ENCODE measurements at places on chromosomes 16 and 17.
A peak's percentile ranks its signal among the peaks of the same experiment; 100 is the strongest.

- H3K27ac ChIP-seq: no peak overlapping the region
- H3K4me3 ChIP-seq: no peak overlapping the region
- peaks cover 7% of the 10 kb centered on the region for H3K27me3 ChIP-seq
- peaks cover 16% of the 10 kb centered on the region for H3K4me1 ChIP-seq
- no peaks in the 10 kb centered on the region for H3K36me3 ChIP-seq
Observed at GRCh38 chr16:55754056-55754455, 78.8 kb downstream of the CES1 start.

DNA sequence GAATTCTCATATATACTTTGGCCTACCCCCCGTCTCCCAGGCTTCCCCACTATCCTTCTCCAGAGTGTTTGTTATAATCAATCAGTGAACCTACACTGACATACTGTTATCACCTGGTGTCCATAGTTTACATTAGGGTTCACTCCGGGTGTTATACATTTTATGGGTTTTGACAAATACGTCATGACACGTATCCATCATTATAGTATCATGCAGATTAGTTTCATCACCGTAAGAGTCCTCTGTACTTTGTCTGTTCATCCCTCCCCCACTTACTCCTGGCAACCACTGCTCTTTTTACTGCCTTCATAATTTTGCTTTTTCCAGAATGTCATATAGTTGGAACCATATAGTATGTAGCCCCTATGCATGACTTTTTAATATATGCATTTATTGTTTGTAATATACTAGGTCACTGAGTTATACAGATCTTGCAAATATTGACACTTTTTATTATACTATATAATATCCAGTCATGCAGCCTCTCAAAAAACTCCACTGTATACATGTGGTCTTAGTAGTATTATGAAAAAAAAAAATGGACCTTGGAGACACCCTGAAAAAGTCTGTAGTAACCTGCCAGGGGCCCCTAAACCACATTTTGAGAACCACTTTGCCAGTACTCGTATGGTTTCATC is 28.4 kb downstream of the PPM1D start:
- H3K36me3 ChIP-seq: peaks cover 43% of the 10 kb centered on the region
- no peak overlapping the region for H3K27ac ChIP-seq
- DNase-seq: no peak
- no peak overlapping the region for H3K4me3 ChIP-seq
- no peaks in the 10 kb centered on the region for H3K4me1 ChIP-seq

- H3K27ac ChIP-seq: peak overlapping the region; percentile 95
- H3K4me3 ChIP-seq: peak overlapping the region; percentile 96
- DNase-seq: peak; percentile 57
- H3K27me3 ChIP-seq: peaks cover 14% of the 10 kb centered on the region
- H3K36me3 ChIP-seq: no peaks in the 10 kb centered on the region
- H3K4me1 ChIP-seq: peaks cover 47% of the 10 kb centered on the region
Observed at GRCh38 chr16:11915114-11915643, 577 bp downstream of the GSPT1 start.

DNA sequence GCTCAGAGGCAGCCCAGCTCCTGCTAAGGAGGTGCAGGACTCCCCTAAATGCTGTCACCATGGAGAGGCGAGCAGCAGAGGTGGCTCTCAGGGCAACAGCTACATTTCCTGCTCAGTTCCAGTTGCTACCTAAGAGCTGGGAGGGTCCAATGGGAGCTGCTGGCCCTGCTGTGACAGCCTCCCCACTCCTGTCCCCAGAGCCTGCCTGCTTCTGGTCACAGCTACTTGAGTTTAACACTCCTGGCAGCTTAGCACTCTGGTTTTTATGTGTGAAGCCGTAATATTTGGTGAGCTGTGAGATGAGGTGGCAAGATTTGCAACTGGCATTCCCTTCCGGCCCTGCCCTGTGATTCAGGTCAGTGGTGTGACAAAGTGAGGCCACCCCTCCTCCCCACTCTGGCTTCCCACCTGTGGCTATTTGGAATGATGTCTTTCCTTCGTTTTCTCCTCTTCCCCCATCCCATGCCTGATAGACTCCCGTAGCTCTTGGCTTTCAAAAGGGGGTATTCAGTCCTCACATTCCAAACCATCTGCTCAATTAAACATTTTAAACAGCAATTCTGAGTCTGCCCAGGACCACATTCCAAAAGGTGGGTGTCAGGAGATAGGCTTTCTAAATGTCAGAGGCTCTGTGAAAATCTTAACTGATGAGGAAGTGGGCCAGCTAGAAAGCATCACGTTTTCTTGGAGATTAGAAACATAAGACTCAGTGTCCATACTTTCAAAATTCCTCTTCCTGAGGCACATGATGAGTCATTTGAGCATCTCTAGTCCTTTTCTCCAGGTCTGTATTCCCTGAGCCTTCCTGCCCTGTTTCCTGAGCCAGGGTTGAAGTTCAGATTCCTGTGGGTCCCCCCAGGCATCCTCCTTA is 42.6 kb upstream of the SKAP1 start:
- peak overlapping the region; percentile 36 for H3K4me3 ChIP-seq
- H3K27me3 ChIP-seq: peaks cover 11% of the 10 kb centered on the region
- H3K36me3 ChIP-seq: no peaks in the 10 kb centered on the region
- peaks cover 77% of the 10 kb centered on the region for H3K4me1 ChIP-seq
- DNase-seq: peak; percentile 56

- H3K27ac ChIP-seq: no peak overlapping the region
- H3K27me3 ChIP-seq: peaks cover 3% of the 10 kb centered on the region
- H3K4me3 ChIP-seq: no peak overlapping the region
- DNase-seq: no peak
Observed at GRCh38 chr17:17560975-17561374, 30.5 kb downstream of the PEMT start.

GRCh38 chr17:81301195-81302144 is 6.4 kb upstream of the SLC38A10 start:
- no peak for DNase-seq
- H3K27ac ChIP-seq: no peak overlapping the region
- H3K4me1 ChIP-seq: peaks cover 43% of the 10 kb centered on the region
- no peak overlapping the region for H3K4me3 ChIP-seq
- H3K27me3 ChIP-seq: peaks cover 13% of the 10 kb centered on the region
- H3K36me3 ChIP-seq: no peaks in the 10 kb centered on the region

DNA sequence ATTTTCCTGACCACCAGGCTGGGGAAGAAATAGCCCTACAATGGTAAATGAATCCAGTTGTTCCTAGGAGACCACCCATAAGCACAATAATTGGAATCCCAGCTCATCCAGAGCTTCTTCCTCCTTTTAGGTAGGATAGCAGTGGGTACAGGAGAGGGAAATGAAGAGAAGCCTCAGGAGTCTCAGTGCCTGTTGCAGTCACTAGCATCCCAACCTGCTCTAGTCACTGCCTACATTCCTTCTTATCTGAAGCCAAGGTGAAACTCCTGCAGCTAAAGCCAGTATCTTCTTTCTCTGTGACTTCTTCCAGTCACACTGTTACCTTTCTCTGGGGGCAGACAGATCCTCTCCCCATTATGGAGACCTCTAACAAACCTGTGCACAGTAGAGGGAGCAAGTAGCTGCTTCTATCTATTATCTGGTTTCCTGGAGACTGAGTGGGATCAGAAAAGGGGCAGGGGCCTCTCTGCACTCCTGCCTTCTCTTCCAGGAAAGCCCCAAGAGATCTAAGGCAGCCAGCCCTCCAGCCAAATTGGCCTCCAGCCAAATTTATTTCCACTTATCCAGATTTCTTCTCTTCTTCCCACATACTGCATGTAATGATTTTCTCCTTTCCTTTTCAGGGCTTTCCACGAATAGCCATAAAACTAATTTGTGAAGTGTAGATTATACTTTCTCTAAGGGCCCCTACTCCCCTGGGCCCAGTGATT is 85.5 kb downstream of the SSH2 start:
- DNase-seq: no peak
- H3K4me3 ChIP-seq: no peak overlapping the region
- H3K4me1 ChIP-seq: peaks cover 30% of the 10 kb centered on the region
- peaks cover 5% of the 10 kb centered on the region for H3K27me3 ChIP-seq

- no peaks in the 10 kb centered on the region for H3K36me3 ChIP-seq
- H3K4me1 ChIP-seq: peaks cover 39% of the 10 kb centered on the region
- no peak overlapping the region for H3K27ac ChIP-seq
- H3K4me3 ChIP-seq: peak overlapping the region; percentile 85
Observed at GRCh38 chr17:37742762-37743611, 1.9 kb downstream of the HNF1B start.

GRCh38 chr16:30525844-30526136 is 576 bp downstream of the ZNF768 start:
- H3K4me3 ChIP-seq: peak overlapping the region; percentile 84
- H3K4me1 ChIP-seq: peaks cover 31% of the 10 kb centered on the region
- no peak for DNase-seq
- peak overlapping the region; percentile 82 for H3K27ac ChIP-seq
- peaks cover 11% of the 10 kb centered on the region for H3K36me3 ChIP-seq

DNA sequence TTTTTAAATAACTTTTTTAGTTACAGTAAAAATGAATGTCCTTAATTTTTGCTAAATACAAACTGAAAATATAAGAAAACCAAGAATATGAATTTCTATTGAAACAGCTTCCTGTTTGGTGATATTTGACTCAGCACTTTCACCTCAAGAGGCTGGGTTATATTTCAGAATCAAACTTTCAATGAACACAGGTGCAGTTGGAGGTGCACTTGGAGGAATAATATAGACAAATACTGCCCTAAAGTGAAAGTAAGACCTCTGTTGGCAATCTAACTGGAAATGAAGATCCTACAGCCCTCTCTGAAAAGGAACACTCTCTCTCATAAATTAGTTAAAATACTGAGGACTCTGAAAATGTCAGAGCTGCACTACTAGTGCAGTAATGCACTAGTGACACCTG is 106.2 kb downstream of the BRIP1 start:
- no peak for DNase-seq
- H3K4me1 ChIP-seq: no peaks in the 10 kb centered on the region
- no peak overlapping the region for H3K4me3 ChIP-seq

GRCh38 chr17:75875940-75876189 is 2.5 kb downstream of the TRIM47 start:
- peaks cover 57% of the 10 kb centered on the region for H3K27me3 ChIP-seq
- H3K4me1 ChIP-seq: peaks cover 19% of the 10 kb centered on the region
- H3K27ac ChIP-seq: no peak overlapping the region
- H3K4me3 ChIP-seq: no peak overlapping the region
- DNase-seq: no peak

GRCh38 chr16:88008840-88009239 is 57.6 kb downstream of the BANP start:
- H3K27ac ChIP-seq: peak overlapping the region; percentile 13
- peaks cover 49% of the 10 kb centered on the region for H3K4me1 ChIP-seq
- H3K4me3 ChIP-seq: no peak overlapping the region
- H3K36me3 ChIP-seq: peaks cover 61% of the 10 kb centered on the region
- H3K27me3 ChIP-seq: peaks cover 4% of the 10 kb centered on the region

DNA sequence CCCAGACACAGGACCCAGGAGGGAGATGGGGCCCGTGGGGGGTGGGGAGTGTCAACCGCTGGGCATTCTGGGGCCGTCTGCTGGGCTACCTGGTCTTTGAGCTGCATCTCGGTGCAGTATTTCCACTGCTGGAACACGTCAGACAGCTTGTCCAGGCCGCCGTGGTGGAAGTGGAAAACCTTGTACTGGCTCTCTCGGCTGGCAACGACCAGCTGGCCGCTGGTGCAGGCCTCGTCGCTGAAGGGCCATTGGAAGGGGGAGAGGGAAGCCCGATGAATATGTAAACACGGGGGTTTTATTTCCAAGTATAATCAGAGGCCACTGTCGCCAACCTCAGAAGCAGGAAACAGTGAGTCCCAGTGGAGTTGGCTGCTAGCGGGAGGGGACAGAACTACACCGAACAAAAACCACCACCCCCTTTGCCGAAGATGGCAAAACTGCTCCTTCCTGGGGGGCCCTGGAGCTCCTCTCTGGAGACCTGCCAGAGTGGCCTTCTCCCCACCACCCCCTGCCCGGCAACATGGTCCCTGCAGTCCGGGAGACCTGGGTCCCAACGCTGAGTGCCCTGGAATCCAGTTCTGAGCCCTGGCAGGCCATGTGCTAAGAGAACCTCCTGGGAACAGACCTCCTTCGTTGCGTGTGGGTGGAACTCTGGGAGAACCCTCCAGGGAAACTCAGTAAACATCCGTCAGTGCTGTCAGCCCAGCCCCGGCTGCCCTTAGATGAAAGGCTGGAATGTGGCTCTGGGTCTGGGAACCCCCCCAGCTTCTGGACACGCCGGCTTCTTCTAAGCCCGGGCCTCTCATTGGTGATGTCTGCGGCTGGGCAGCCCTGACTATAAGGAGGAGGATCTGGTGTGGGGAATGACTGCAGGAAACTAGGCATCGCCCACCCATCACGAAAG is 84.1 kb downstream of the TBC1D16 start:
- H3K27ac ChIP-seq: peak overlapping the region; percentile 54
- H3K36me3 ChIP-seq: peaks cover 23% of the 10 kb centered on the region
- peaks cover 21% of the 10 kb centered on the region for H3K27me3 ChIP-seq
- H3K4me1 ChIP-seq: peaks cover 68% of the 10 kb centered on the region

DNA sequence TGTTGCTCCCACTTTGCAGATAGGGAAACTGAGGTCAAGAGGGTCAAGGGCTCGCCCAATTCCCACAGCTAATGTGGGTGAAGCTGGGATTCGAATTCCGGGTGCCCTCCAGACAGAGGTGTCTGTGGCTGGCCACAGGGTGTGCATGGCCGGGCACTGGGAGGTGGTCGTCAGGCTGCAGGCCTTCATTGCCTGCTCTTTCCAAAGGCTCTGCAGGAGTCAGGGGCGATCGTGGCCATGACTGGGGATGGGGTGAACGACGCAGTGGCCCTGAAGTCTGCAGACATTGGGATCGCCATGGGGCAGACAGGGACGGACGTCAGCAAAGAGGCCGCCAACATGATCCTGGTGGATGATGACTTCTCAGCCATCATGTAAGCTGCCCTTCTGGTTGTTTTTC is 49.8 kb downstream of the MEAK7 start:
- H3K4me3 ChIP-seq: no peak overlapping the region
- H3K36me3 ChIP-seq: no peaks in the 10 kb centered on the region
- DNase-seq: no peak
- H3K27me3 ChIP-seq: peaks cover 9% of the 10 kb centered on the region

DNA sequence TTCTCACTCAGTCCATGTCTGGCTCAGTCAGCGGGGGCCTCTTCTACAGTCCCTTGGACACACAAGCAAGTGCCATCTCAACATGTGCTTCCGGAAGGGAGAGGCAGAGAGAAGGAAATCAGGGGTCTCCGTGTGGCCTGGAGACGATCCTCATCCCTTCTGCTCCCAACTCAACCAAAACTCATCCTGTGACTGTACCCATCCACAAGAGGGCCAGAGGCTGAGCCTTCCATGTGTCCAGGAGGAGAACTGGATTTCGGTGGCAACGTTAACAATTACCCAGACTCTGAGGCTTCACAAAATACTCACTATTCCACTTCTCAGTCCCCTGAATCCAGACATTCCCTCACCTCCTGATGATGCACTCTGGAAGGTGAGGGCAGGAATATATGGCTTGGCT is 7.8 kb upstream of the ALOX12B start:
- no peak for DNase-seq
- H3K4me3 ChIP-seq: no peak overlapping the region
- no peak overlapping the region for H3K27ac ChIP-seq
- no peaks in the 10 kb centered on the region for H3K36me3 ChIP-seq
- peaks cover 82% of the 10 kb centered on the region for H3K27me3 ChIP-seq
- H3K4me1 ChIP-seq: peaks cover 11% of the 10 kb centered on the region

- H3K4me1 ChIP-seq: peaks cover 6% of the 10 kb centered on the region
- H3K4me3 ChIP-seq: no peak overlapping the region
- no peak for DNase-seq
- peak overlapping the region; percentile 88 for H3K27ac ChIP-seq
- peaks cover 51% of the 10 kb centered on the region for H3K36me3 ChIP-seq
Observed at GRCh38 chr16:25151996-25152395, 40.5 kb downstream of the LCMT1 start.
